ENCODE measurements at places on chromosomes 4 and X. TPM values are rescaled to one million over a fixed set of nuclear protein-coding genes. Genes with fewer than 3 reads are reported as not detected.

DNA sequence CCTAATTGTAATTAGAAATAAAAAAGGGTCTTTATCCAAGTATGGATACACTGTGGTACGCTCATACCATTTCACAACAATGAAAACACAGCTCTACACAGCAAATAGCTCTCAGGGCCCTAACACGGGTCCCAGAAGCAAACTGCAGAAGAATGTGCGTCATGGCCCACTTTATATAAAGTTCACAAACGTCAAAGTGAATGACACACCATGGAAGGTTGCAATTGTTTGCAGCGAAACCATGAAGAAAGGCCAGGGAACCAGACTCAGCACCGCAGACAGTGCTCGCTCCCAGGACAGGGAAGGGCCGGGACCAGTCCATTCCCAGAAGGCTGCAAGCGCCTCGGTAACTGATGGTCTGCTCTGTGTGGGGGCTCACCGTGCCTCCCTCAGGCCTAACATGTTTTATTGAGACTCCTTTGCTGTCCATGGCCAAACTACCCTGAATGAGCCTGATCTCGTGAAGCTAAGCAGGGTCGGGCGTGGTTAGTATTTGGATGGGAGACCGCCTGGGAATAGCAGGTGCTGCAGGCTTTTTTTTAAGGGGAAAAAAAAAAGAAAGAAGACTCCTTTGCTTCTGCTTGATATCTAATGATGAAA lies 47.8 kb downstream of the ACOX3 start:
- DNase-seq: no peak

DNA sequence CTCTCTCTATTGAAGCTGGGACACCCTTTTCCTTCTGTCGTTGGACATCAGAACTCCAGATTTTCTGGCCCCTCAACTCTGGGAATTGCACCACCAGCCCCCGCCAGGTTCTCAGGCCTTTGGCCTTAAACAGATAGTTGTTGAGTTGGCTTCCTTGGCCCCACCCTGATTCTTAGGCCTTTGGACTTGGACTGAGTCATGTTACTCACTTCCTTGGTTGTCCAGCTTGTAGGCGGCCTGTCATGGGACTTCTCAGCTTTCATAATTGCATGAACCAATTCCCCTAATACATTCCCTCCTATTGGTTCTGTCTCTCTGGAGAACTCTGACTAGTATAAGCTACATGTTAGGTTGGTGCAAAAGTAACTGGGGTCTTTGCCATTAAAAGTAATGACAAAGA lies 195.7 kb downstream of the GPAT3 start:
- peak; percentile 87 for DNase-seq

GRCh38 chr4:175646802-175647201 lies 165.3 kb downstream of the GPM6A start:
- no peak for DNase-seq

- peak; percentile 68 for DNase-seq
Observed at GRCh38 chr4:3044870-3045819, 29.2 kb downstream of the HTT-AS start.

The FHL1 gene
- total RNA-seq: 97.2 TPM

- DNase-seq: peak; percentile 74
Observed at GRCh38 chrX:53716328-53717088, 30.0 kb upstream of the HUWE1 start.

GRCh38 chrX:29090811-29091210 lies 503.6 kb downstream of the IL1RAPL1 start:
- DNase-seq: peak; percentile 1

GRCh38 chr4:109049926-109050325 lies 252.5 kb downstream of the COL25A1 start:
- DNase-seq: no peak

DNA sequence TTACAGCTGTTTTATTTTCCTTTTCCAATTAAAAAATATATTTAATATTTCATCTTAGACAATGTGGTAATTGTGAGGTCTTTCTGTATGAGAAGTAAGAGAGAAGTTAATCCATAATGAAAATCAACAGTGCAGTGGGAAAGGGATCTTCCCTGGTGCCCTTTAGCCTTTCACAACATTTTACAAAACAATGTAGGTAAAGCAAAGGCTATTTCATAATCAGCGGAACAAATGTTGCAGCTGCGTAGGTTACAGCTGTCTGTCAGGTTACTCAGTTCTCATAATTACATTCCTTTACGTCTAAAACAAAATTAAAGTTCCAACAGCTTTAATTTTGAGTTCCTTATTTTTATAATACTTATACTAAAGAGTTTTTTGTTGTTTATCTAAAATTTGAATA lies 22.8 kb upstream of the VCX3A start:
- no peak for DNase-seq

DNA sequence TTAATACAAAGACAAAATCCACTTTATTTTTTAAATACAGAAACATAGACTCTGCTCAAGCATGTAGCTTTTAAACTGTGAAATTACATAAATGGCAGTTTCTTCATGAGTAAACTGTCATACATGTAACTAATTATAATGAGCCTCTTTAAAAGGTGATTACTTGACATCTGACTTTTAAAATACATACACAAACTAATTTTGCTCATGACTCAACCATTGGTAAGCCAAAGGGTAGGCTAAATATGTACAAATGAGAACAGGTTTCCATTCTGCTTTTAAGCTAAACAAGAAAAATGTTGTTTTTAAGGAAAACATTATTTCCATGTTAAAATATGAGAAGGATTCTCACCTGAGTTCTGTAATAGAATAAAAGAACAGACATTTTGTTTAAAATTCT lies 27.9 kb downstream of the CAMK2D start:
- DNase-seq: no peak

The COL25A1 gene
- total RNA-seq: 0.06 TPM

GRCh38 chr4:77593101-77593500 lies 12.5 kb upstream of the CXCL13 start:
- no peak for DNase-seq

The CENPVL1 gene
- not detected for total RNA-seq

The CLDN34 gene
- total RNA-seq: not detected

The MID1 gene
- total RNA-seq: 17.2 TPM

- no peak for DNase-seq
Observed at GRCh38 chr4:153045111-153045982, 109.2 kb downstream of the FHDC1 start.

The DUX4 gene
- total RNA-seq: not detected

DNA sequence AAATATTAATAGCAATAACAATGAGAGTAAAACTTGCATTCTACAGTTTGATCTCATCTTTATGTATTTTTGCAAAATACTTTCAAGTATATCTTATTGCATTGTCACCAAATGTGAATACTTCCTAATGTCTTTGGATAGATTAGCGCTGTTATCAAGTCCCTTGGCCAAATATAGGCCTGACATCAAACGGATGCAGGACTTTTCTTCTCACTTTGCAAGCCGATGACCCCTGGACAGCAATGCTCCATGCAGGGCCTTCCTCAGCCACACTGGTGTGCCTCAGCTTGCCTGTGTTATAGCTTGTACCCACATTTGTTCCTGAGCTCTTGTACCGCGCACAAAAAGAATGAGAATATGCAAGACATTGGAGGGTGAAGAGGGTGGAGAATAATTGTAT lies 18.0 kb upstream of the NMU start:
- DNase-seq: no peak

The CLTRN gene
- total RNA-seq: not detected

- DNase-seq: no peak
Observed at GRCh38 chrX:151695583-151696340, 504 bp downstream of the PRRG3 start.

DNA sequence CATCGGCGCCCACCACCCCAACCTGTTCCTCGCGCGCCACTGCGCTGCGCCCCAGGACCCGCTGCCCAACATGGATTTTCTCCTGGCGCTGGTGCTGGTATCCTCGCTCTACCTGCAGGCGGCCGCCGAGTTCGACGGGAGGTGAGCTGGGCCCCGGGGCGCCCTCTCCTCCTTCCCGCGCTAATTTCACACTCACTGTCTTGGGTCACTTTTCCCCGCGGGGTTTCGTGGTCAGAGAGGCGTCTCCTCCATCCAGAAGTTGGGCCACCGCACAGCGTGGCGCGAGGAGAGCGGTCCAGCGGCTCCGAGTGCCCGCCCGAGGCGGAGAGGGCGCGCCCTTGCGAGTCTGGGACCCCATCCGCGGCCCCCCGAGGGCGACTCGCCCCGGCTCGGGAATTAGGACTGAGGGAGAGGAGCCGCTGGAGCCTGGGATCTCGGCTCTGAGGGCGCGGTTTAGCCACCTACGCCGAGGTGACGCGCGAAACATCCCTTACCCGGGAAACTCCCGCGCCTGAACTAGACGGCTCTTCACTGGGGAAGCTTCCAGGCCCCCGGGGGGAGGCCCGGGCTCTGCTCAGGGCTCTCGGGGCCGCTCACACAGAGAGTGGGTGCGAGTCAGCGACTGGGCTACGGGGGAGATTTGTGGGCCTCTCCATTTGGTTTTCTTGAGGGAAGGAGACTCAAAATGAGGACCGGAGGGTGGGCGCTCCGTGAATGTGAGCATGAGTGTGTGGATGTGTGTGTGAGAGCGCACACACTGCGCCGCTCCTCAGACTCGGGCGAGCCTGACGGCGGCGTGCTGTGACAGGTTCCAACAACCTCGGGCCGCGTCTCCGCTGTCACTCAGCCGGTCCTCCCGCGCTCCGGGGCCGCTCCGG lies 551 bp downstream of the NPNT start:
- no peak for DNase-seq

GRCh38 chr4:59728496-59728895 lies 1471.6 kb upstream of the ADGRL3 start:
- DNase-seq: no peak

The CXorf49 gene
- total RNA-seq: not detected

DNA sequence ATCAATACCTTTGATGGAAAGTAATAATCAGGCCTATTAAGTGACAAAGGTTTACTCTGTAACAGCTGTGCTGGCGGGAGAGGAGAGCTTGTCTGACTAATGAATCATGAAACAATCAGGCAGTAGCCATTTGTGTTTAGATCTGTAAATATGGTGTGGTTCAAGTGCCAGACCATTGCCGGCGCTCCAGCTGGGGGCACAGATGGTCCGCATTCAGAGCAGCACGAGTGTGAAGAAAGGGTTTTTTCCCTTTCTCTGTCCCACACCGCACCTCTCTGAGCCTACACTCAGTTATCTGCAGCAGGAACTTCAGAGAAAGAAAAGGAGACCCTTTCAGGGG lies 111.3 kb upstream of the PAQR3 start:
- no peak for DNase-seq

- DNase-seq: peak; percentile 100
Observed at GRCh38 chr4:13907255-13907751, 279.8 kb upstream of the BOD1L1 start.

- no peak for DNase-seq
Observed at GRCh38 chr4:84862064-84862463, 104.4 kb downstream of the WDFY3 start.

- DNase-seq: peak; percentile 4
Observed at GRCh38 chr4:83139514-83140156, 25.1 kb upstream of the PLAC8 start.

DNA sequence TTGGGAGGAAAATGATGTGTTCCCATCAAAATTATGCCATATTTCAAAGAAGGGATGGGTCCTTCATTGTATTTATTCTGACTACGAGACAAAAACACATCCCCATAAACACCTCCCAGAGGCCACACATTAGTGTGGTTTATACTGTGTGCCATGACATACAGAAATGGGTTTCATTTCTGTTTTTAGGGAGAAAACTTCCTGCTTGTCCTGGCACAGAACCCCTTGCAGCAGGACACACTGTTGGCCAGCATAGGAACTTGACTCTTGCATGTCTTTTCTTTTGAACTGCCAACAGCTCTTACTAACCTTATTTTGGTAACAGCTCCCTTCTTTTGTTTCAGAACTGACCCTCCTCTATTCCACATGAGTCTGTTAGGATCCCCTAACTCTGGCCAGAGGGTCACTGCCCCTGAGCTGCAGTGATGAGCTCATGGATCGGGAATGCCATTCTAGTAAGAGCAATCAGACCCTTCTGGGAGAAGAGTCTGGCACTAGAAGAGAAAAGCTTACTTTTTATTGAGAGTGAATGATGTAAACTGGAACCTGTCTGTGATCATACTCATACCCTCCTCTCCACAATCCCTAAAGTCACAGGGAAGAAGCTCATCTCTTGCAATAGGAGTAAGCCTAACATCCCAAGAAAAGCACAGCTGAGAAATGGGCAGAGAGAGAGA lies 86.4 kb downstream of the SMIM20 start:
- DNase-seq: no peak

DNA sequence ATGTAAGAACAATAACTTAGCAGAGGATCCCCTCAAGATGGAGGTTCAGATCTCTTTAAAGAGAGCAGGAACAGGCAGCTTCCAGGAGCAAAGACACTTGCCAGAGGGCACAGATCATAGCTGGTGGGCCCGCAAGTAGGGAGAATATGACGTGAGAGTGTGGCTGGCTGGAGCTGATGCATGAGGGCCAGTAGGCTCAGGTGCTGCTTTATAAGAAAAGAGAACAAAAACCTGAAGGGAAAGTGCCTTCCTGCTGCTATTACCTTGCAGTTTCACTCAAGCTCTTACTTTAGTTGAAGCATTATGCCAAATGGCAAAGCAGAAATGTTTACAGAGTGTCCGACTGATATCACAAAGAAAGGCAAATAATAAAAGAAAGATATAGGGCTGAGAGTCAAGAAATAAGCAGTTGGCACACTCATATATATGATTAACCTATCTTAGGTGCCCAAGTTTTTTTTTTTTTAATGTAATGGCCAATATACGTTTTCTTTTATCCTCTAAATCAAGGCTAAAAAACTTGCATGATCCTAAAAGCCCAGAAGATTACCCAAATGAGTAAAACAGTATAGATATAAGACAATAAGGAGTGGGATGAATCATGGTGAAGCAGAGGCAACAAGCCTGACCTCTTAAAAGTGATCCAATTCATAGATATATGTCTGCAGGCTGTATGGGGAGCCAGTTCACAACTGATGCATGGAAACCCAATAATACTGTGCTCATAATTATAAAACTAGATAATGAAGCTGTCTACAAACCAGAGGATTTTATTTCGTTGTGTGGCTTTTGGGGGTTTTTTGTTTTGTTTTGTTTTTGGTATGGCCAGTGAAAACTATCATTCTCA lies 12.6 kb downstream of the NR0B1 start:
- no peak for DNase-seq

The SMAD1 gene
- total RNA-seq: 18.7 TPM

DNA sequence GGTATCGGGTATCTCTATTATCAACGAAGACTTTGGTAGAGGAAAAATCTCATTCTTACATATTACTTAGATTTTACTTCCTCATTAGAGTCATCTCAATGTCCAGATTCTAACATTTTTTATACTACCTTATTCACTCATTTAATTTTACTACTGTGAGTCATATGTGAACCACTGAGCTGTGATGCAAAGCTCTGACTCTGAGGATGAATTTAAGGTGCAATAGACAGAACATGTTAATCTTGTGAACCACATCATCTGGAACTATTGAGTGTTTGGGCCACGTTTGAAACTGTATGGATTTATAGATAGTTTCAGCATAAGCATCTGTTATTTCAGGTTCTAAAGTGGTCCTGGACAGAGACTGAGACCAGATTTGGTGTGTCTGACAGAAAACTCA lies 78.4 kb downstream of the PWWP3B start:
- DNase-seq: peak; percentile 62
